ENCODE measurements at places on chromosomes 2 and 18.

DNA sequence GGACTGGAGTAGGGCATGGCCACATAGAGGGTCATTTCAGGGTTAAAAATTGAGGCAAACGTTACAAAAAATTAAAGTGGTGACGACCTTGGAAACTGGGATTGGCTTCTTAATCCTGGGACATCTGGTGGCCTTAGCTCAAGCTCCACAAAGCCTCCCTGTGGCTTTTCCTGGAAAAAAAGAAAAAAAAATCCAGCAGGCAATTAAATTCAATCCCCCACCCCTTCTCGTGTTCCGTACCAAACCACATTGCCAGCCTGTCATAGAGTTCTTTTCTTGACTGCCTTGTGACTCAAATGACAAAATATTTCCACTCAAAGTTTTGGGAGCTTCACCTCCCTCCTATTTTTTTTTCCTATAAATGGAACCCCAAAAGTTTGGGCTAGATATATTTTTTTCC lies 195.6 kb downstream of the HRH4 start:
- no peak for DNase-seq

GRCh38 chr2:161090411-161090810 lies 69.8 kb upstream of the TANK start:
- no peak for DNase-seq

- no peak for DNase-seq
Observed at GRCh38 chr2:186612555-186613440, 22.9 kb downstream of the ITGAV start.

DNA sequence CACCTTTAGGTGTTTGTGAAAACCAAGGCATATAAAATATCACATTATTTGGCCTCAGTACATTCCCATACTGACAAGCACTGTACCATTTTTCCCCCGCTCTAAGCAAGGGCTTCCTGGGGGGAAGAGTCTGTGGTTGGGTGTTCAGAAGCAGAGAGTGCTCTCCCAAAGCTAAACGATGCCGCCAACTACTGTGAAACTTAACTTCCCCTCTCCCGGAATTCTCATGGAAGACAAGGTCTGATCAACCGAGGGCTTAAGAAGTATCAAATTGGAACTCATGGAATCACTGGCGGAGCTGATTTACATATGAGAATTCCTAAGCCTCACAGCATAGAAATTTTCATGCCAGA lies 433 bp upstream of the MFF start:
- no peak for DNase-seq

DNA sequence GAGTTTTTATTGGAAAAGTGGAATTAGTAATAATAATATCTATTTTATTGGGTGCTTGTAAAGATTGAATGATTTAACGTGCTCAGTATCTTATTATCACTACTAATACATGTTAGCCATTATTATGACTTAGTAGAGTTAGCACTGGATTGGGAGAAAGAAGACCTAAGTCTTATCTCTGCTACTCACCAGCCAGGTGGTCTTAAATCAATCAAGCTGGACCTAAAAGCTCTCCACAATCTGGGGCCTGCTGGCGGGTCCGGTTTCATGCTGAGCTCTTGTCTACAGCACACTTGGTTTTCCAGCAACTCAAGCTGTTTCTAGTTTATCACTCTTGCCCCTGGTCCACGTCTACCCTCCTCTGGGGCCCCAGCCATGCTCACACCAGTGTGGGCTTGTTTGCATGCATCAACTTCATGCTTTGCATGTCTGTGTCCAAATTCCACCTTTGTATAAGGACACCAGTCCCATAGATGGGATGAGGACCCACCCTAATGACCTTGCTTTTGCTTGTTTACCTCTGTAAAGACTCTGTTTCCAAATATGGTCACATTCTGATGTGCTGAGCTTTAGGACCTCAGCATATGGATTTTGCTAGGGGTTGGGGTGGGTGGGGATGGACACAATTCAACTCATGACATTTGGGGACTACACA lies 363.1 kb downstream of the LPIN1 start:
- DNase-seq: no peak

DNA sequence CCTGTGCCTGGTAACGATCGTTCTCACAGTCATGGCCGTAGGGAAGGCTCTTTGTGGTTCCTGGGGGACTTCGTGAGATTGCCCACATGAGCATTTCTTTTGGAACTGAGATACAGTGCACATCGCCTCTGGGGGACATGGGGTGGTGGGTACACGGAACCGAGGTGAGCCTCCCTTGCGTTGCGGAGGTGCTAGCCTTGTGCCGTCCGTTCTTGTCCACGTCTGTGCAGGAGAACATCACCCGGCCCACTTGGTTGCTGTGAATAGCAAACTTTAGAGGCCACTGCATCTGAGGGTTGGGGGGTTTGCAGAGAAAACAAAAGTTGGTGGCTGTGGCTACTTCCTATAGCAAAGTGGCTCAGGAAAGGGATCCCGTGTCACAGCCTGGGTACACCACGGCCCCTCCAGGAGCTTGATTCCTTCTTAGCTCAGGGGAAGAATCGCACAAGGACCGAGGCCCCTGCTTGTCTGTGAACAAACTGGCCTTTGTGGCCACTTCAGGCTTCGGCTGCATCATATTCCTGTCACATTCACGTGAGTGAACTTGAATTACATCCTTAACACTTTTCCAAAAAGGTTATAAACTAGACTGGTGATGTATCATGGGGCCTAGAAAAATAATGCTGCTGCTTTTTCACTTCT lies 72.6 kb downstream of the LRRFIP1 start:
- DNase-seq: no peak

DNA sequence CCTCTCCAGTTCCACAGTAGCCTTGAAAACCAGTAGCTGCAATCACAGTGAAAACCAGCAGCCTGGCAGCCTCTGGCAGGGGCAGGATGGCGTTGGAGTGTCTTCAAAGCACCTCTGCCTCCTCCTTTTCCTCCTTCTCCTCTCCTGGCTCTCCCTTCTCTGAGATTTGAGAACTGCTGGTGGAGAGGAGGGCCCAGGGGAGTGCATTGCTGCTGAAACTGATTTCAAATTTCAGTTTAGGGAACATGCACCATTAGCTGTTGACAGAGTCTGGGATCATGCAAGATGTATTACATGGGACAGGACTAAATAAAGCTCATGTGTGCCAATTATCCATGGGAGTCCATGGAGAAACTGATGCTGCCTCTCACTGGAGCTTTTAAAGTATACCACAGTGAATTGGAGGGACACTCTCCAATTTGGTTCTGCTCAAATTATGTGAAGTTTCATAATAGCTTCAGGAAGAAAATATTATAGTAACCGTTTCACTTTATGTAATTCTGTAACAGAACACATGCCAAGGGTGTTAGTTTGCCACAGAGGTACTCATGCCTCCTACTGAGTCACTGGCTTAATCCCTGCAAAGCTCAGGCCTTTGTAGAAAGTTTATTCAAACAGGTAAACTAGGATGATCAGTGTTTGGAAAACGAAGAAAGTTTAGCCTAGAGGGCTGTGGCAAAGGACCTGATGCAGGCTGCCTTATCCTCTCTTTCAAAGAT lies 146.1 kb downstream of the PRPF40A start:
- DNase-seq: no peak

DNA sequence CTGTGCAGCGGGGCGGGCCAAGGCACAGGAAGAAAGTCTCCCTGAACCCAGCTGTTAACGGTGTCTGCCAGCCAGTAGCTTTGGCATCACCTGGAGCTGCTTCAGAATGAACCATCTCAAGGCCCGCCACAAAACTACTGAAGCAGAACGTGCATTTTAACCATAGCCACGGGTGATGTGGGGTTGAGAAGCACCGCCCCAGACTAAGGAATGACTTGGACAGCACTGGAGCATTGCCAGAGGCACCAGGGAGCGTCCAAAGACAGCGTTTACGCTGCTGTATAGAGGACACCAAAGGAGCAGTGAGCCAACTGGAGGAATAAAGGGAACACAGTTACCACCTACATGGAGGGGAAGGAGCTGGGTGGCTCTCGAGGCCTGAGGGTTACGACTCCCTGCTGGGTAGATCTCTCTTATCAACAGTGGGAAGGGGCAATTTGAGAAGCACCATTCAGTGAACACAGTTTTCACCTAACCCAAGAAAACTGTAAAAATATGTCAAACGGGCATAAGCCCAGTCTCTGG lies 28.4 kb upstream of the LONRF2 start:
- DNase-seq: no peak

DNA sequence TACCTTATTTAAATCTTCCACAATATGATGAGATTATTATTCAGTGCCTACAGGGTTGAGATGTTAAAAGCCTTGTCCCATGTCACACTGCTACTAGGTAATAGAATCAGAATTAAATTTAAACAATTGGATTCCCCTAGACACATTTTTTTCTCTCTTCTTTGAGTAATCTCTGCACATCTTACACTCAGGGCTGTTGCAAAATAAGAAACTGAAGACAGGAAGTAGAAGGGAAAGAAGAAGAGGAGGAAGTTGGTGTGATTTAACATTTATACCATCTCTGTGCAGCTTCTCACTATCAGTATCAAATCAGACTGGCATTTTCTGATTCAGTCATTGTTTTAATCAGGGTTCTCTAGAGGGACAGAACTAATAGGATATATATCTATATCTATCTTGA lies 677.6 kb downstream of the IRS1 start:
- DNase-seq: no peak

GRCh38 chr2:204670124-204670523 lies 124.8 kb downstream of the PARD3B start:
- DNase-seq: no peak

GRCh38 chr18:43046322-43046721 lies 69.2 kb downstream of the RIT2 start:
- DNase-seq: no peak

DNA sequence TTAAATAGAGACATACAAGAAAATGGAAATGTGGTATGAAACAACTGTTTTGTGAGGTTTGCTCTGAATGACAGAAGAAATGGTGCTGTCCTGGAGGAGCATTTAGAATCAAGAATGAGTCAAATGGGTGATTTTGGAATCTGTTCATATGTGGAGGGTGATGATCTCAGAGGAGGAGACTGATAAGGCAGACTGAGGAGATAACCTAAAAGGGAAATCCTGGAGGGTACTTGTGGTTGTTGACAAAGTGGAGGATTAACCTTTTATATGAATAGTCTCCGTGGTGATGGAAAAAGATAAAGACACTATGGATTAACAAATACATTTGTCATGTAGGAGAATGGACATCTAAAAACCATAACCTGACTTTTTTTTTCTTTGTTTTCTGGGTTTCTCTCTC lies 74.1 kb downstream of the MMADHC start:
- DNase-seq: no peak

DNA sequence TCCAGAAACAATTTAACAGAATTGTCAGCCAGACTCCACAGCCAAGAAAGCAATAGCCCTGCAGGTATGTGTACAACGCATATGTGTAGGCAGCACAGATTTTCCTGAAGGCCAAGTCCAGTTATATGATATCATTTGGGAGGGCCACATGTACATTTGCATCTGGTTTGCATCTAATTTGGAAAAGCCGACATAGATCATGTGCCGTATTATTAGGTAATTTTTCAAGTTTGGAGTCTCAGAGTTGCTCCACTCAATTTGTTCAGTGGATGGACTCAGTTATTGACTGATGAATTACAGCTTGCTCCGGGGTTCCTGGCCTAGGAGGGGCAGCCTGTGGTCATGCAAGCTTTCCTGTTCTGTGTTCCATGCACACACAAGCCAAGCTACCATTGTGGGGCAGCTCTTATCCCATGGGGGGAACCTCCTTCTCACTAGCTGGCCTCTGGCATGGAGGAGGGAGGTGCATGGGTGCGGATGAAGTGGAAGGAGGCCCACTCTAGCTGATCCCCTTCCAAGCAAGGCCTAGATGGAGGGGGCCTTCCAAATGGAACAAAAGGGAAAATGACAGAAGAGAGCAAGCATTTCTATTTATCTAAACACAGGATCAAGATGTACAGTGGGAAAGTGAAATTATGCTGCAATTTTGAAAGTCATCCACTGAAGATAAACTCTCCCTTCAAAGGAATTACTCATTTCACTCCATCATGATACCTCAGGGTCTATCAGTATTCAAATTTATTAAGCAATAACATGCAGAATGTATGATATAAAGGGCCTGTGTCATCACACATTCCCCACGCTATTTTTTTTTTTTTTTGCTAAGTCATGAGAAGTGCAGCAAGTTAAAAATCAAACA lies 202.6 kb upstream of the SMAD2 start:
- no peak for DNase-seq

GRCh38 chr2:173854840-173855239 lies 110.3 kb downstream of the SP3 start:
- DNase-seq: no peak

GRCh38 chr18:9839853-9840252 lies 45.9 kb upstream of the TXNDC2 start:
- no peak for DNase-seq

- no peak for DNase-seq
Observed at GRCh38 chr2:225464346-225465025, 65.0 kb downstream of the NYAP2 start.

GRCh38 chr2:160752475-160753330 lies 259.1 kb upstream of the RBMS1 start:
- DNase-seq: no peak

GRCh38 chr2:10614939-10615338 lies 74.8 kb downstream of the NOL10 start:
- DNase-seq: no peak

DNA sequence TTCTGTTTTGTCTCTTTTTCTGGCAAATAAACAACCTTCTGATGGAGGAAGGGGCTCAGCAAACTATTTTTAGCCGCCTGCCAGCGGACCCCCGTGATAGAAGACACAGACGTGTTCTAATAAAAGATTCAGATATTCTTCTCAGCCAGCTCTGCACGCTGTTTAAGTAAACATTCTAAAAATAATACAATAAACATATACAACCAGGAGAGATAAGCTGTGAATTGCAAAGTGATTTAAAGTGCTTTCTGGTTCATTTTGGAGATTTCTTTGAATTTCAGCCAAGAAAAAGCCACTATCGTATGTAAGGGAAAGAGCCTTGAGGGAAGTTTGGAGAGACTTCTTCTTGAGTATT lies 201.3 kb downstream of the EPHA4 start:
- DNase-seq: no peak

DNA sequence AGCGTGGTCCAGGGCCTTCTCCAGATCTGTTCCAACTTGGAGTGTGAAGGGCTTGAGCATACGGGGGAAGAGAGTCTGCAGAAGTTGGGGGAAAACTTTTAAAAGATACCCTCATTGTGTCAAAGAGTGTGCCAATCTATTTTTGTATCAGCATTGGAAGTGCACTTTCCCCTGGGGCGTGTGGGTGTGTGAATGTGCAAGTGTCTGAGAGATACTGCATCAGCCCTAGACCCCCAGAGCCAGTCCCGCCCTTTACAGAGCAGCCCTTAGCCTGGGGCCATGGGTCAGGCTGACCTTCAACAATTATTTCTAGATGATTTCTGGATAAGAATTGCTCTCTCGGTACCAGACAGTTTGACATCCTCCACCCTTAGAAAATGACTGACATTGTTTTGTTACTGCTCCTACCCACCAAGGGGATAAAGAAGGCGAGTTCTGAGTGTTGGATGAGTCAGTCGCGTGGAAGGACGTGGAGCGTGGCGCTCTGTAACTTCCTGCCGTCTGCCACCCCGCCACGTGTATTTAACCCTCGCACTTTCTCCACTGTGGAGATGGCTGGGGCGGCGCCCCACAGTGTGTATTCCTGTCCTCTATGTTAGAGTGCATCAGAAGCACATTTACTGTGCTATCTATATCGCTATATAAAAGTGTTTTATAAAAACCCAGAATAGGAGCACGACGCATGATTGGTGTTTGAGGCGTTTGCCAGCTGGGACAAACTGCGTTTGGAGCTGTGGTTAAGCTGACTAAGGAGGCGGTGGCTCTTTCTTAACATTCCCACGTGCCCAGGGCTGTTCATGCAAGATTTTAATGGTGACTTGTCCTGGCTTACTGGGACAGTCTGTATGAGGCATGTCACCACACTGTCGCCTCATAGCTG lies 122.6 kb downstream of the CABLES1 start:
- DNase-seq: no peak

GRCh38 chr2:234564699-234565098 lies 67.8 kb upstream of the ARL4C start:
- DNase-seq: no peak

- DNase-seq: no peak
Observed at GRCh38 chr2:220445429-220446105, 818.1 kb downstream of the SLC4A3 start.
